Vagina (tissue), 2 donors: ENCODE measurements at places on chromosomes 12 and 14.

DNA sequence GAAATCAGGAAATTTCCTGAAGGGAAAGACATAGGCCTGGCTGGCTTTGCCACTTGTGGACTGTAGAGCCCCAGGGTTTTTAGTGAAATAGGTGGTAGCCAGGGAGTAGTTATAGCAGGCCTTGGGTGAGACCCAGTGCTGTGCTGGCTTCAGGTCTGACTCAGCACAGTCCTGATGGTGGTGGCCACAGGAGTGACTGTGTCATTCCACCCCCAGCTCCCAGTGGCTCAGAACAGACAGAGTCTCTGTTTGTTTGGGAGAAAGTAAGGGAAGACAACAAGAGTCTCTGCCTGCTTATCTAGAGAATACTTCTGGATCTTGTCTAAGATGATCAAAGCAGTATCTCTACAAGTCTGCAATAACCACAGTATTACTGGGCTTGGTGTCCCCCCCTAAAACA is 27.5 kb upstream of the OR6J1 start:
- H3K27me3 ChIP-seq, result no peaks in the 10 kb centered on the region
- H3K27ac ChIP-seq, result no peak overlapping the region
- no peak for DNase-seq
- H3K36me3 ChIP-seq, result no peaks in the 10 kb centered on the region

DNA sequence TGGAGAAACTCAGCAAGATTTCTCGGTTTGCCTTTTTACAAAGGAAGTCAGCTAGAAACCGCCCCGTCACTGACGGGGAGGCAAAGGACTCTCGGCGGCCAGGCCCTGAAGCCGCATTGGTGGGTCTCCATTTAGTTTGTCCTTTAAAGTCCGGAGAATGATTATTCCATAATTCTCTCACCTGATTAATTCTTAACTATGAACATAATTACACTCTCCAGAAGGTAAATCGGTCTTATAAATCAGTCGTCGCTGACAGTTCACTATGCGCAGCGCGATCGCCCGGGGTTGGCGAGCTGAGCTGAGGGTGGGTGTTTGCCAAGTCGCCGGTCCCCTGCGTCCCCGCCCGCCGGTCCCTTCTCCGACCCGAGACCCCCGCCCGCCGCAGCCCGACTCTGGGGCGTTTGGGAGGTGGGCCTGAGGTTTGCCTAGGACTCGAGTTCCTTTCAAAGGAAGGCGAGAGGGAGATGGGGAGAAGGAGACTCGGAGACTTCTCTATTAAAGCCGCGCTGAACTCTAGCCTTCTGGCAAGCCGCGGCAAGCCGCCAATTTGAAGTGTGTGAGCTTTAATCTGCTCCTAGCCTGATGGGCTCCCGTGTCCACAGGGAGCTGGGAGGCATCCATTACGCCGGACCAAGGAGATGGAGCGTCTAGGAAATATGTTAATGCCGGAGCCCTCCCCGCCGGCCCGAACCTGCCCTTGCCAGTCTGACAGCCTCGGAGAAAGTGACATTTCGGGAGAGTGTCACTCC is 392.9 kb downstream of the NOVA1 start:
- no peaks in the 10 kb centered on the region for H3K36me3 ChIP-seq
- H3K27me3 ChIP-seq, result no peaks in the 10 kb centered on the region
- H3K4me1 ChIP-seq, result no peaks in the 10 kb centered on the region
- H3K4me3 ChIP-seq, result peak overlapping the region; percentile 39
- DNase-seq, result no peak

GRCh38 chr12:62814243-62814642 is 120.7 kb downstream of the PPM1H start:
- H3K4me1 ChIP-seq, result peaks cover 9% of the 10 kb centered on the region
- no peaks in the 10 kb centered on the region for H3K27me3 ChIP-seq
- no peaks in the 10 kb centered on the region for H3K36me3 ChIP-seq
- no peak overlapping the region for H3K27ac ChIP-seq

DNA sequence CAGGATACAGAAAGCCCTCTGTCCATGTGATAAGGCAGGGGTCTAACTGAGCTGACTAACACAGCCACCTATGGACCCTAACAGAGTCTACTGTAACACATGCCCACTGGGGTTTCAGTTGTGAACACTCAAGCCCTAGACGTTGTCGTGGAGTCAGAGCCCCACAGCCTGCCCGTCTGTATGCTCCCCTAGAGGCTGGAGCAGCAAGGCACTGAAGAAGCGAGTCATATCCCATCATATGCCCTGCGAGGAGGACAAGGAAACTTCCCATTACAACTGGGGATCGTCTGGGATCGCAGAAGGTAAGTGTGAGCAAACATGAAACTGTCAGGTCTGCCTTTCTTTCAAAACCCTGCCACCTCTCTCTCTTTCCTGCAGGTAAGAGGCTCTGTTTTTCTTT is 138.1 kb downstream of the GPR65 start:
- H3K27ac ChIP-seq, result no peak overlapping the region
- H3K4me1 ChIP-seq, result no peaks in the 10 kb centered on the region
- DNase-seq, result no peak
- no peak overlapping the region for H3K4me3 ChIP-seq
- no peaks in the 10 kb centered on the region for H3K27me3 ChIP-seq
